Kidney tubule cell (primary cell): ENCODE measurements at places on chromosomes 2 and 18.

GRCh38 chr18:73842795-73843394 is 304.7 kb downstream of the FBXO15 start:
- DNase-seq, result peak; percentile 49

DNA sequence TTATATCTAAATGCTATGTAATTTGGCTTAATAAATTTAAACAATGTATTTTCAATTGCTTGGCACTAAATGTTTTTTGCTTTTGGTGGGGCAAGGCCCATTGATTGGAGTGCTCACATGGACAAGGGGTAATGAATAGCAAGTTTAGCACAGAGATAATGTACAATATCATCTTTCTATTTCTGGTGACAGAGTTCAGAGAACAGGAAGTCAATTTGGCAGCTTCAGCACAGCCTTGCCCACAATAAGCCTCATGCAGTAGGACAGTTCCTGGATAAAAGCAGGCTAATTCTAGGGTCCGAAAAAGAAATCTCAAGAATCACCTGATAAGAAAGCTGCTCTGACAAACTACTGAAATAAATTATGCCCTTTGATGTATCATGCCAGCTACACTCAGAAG is 443.9 kb upstream of the FSHR start:
- DNase-seq, result no peak

DNA sequence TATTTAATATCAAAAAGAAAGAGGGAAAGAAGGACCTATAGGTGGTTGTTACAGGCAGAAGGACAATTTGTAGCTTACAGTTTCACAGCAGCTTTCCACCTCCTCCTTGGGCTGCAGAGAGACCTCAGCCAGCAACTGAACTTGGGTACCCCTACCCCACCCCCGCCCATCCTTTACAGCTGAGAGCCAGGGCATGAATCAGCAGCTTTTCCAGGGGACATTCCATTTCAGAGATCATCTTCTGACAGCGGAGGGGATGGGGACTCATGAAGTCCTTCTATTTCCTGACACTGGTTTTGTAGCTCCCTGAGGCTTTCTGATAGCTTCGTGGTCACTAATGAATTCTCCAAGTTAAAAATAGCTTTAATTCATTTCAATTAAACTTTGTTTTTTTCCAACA is 96.4 kb downstream of the ITGB1BP1 start:
- no peak for DNase-seq

GRCh38 chr2:216989340-216990129 is 129.7 kb upstream of the TNP1 start:
- no peak for DNase-seq

DNA sequence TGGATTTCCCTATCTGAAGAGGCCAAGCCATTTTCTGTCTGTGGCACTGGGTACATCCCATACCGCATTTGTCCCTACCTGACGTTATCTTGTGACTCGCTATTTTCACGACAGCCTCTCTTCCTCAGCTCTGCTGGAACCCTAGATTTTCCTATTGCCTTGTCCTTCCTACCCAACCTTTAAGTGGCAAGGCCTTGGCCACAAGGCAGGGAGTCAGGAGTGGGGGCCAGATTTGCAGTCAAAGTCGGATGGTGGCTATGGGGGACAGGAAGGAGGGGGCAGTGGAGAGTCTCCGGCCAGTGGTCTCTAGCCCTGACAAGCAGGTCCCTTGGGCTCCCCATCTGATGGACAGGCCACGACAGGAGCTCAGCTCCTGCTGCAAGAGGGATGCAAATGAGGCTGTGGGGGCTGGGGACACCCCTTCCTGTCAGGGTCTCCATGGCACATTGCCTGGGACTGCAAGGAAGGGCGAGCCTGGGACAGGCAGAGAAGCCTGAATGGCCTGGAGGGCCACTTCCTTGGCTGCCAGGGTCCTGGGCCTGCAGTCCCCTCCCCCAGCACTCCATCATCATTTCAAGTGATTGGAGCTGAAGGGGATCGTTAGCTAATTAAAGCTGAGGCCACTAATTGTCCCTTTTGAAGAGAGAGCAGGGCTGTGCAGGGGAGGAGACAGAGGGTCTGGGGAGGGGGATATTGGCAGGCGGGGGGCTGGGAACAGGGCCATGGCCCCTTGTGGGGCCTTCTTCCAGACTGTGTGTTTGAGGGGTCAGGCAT is 6.3 kb upstream of the ECEL1 start:
- DNase-seq, result no peak

DNA sequence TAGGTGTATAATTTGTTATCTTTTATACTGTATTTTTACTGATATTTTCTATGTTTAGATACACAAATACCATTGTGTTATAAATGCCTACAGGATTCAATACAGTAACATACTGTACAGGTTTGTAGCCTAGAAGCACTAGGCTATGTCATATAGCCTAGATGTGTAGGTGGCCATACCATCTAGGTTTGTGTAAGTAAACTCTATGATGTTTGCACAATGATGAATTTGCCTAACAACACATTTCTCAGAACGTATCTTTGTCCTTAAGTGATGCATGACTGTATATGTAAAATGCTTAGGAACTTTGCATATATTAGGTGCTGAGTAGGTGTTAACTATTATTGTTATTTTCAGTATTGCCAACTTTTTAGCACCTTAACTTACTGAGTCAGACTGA is 17.3 kb downstream of the UNC80 start:
- no peak for DNase-seq
